Gastroesophageal sphincter (tissue), 4 donors: ENCODE measurements at places on chromosomes 4 and X. TPM values are rescaled to one million over a fixed set of nuclear protein-coding genes. Genes with fewer than 3 reads are reported as not detected.

The PLXNB3 gene
- total RNA-seq, result 19.2 TPM

The NOCT gene
- 1.2 TPM for total RNA-seq

The GSPT2 gene
- total RNA-seq, result 7.1 TPM

The ASB5 gene
- total RNA-seq, result 29.2 TPM

The DUSP21 gene
- total RNA-seq, result not detected

The MAGEB2 gene
- not detected for total RNA-seq

- no peak for ATAC-seq
Observed at GRCh38 chr4:176883681-176884418, 91.1 kb upstream of the VEGFC start.

DNA sequence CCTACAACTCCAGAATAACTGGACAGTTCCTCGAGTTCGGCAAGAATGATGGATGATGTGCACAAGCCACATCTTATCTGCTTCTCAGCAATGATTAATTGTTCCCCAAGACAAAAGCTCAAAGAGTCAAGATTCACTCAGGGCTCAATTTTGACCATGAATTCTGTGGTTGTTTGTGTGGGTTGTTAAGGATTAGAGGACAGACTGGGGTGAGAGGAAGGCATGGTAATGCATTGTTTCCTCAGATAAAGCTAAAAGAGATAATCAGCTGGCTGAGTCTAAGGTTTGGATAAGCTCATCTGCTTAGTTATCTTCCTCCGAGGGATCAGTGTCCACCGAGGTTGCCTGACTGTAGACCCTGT is 161.0 kb downstream of the CPEB2 start:
- no peak for ATAC-seq

DNA sequence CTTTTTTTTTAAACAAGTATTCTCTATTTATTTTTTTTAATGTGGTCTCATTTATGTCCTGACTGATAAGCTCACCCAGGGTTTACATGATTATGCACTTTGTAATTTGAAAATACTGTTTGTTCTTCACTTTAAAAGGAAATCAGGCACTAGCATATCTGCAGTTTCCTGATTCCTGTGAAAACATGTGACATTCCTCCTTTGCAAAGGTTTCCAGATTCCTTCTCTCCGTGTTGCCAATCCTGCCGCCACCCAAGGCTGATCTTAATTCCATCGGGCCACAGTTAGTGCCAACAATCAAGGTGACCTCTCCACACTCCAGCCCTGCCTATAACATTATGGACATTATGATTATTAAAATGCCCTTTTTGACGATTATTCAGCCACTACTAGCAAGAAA is 225.4 kb downstream of the PCDH7 start:
- ATAC-seq, result no peak

- no peak for ATAC-seq
Observed at GRCh38 chr4:6619466-6620255, 20.8 kb upstream of the MRFAP1 start.

GRCh38 chrX:112947981-112948615 is 107.5 kb upstream of the AMOT start:
- ATAC-seq, result no peak

GRCh38 chr4:16206848-16207247 is 19.4 kb downstream of the TAPT1 start:
- ATAC-seq, result no peak

DNA sequence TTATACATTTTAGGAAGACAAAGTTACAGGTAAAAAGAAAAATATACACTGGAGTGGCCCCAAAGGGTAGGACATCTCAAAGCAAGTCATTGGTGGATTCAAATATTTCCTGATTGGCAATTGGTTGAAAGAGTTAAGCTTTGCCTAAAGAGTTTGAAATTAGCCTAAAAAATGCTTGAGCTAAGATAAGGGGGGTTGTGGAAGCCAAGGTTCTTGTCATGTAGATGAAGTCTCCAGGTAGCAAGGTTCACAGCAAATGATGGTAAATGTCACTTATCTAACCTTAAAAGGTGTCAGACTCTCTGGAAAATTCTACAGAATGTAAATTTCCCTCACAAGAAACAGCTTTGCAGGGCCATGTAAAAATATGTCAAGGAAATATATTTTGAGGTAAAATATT is 596.7 kb downstream of the FAT4 start:
- no peak for ATAC-seq

- ATAC-seq, result peak; percentile 94
Observed at GRCh38 chr4:77075869-77076799, at the start of gene CCNI. CCNI (minus strand) TSS chr4:77075989; CDS start chr4:77066362, 9,627 bp downstream.

DNA sequence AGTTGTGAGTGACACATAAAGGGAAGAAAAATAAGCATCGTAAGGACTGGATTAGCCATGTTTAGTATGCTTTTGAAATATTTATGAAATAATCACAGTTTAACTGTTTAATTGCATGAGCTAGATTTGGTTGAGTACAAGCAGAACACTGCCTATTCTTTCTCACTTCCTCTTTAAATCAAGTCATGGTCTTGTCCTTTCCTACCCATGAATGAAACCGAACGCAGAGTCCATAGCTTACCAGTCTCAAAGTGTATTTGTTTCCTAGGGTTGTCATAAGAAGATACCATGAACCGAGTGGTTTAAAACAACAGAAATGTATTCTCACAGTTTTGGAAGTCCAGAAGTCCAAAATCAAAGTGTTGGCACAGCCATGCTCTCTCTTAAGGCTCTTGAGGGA is 684.0 kb upstream of the MAGEB2 start:
- no peak for ATAC-seq

DNA sequence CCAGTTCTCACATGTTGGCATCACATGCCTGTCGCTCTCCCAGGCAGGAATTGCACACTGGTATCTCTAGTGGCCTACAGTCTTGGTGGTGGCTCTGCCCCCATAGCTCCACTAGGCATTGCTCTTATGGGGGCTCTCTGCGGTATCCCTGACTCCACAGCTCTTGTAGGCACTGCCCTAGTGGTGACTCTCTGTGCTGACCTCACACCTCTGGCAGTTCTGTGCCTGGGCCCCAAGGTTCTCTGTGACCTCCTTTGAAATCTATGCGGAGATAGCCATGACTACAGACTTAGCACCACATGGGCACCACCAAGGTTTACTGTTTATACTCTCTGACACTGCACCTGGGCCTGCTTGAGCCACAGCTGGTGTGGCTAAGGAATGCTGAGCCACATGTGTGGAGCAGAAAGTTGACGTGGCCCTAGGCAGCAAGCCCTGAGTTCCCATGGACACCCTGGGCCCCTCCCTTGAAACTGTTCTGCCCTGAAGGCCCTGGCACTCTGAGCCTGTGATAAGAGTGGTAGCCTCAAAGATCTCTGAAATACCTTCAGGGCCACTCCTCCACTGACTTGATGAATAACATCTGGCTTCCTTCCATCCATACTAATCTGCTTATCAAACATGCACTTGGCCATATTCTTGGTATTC is 8.0 kb downstream of the SLC9B1 start:
- no peak for ATAC-seq

GRCh38 chr4:110184791-110185155 is 13.6 kb downstream of the ELOVL6 start:
- ATAC-seq, result no peak

GRCh38 chr4:107804956-107805355 is 19.8 kb upstream of the SGMS2 start:
- ATAC-seq, result no peak

DNA sequence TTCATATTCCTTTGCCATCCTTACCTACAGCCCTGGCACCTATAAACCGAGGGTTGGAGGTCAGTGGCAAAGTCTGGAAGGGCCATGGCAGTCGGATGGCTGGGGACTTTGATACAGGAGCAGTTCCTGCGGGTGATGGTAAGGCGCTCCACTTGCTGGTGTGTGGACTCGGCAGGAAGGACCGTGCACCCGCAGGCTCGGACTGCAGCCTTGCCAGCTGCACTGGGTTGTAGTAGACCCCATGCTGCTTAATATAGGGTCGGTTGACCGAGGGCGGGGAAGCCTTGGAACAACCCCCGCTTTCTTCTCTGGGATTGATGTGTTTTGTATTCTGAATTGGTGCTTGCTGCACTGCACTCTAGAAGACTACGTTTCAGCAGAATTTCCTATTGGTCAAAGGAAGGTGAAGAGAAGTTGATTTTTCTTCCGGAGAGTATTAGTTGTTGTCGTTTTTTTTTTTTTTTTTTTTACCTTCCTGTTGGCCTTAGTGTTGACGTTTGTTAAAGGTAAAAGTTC is 638 bp downstream of the BLTP1 start:
- peak; percentile 26 for ATAC-seq

DNA sequence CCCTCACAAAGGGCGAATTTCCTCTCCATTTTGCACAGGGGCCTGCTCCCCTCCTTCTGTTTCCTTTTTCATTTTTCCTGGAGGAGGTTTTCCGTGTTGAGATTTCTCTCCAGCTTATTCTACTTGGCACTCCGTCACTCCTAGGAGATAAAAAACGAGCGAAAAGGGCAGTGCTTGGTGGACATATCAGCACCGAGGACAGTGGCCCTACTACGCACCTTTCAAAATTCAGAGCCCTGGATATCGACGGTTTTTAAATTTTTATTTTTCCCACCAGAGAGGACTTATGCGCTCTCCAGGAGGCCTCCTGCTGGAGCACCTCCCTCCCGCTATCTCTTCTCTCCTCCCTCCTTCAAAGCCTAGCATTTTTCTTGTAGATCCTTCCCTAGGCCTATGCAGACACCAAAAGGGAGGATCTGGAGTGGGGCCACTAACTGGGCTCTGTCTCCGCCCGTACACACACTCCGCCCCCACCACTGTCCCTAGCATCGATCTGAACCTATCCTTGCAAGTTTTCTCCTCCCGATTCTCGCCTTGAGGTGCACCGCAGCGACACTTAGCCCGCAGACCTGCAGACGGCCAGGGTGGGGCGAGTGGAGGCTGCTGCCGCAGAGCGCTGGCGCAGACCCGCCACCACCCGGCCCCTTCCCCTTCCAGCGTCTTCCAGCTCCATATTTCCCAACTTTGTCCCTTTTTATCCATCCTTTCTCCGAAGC is 8.5 kb upstream of the TCEAL9 start:
- ATAC-seq, result no peak

DNA sequence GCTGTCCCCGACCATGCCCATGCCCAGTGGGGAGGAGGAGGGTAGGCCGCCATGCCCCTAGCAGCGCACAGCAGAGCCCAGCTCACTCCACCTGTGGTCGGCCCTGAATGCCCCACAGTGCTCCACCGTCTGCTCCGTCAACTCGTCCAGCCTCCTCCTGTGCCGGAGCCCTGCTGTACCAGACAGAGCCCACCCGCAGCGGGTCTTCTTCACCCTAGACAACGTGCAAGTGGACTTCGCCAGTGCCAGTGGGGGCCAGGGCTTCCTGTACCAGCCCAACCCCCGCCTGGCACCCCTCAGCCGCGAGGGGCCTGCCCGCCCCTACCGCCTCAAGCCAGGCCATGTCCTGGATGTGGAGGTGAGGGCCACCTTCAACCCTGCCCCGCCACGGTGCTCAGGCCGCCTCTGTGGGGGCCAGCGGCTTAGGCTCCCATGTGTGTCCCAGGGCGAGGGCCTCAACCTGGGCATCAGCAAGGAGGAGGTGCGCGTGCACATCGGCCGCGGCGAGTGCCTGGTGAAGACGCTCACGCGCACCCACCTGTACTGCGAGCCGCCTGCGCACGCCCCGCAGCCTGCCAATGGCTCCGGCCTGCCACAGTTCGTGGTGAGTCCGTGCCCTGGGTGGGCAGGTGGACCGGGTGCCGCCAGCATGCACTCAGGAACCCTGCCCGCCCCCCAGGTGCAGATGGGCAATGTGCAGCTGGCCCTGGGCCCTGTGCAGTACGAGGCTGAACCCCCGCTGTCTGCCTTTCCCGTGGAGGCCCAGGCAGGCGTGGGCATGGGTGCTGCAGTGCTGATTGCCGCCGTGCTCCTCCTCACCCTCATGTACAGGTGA is 6.9 kb upstream of the SRPK3 start:
- no peak for ATAC-seq

DNA sequence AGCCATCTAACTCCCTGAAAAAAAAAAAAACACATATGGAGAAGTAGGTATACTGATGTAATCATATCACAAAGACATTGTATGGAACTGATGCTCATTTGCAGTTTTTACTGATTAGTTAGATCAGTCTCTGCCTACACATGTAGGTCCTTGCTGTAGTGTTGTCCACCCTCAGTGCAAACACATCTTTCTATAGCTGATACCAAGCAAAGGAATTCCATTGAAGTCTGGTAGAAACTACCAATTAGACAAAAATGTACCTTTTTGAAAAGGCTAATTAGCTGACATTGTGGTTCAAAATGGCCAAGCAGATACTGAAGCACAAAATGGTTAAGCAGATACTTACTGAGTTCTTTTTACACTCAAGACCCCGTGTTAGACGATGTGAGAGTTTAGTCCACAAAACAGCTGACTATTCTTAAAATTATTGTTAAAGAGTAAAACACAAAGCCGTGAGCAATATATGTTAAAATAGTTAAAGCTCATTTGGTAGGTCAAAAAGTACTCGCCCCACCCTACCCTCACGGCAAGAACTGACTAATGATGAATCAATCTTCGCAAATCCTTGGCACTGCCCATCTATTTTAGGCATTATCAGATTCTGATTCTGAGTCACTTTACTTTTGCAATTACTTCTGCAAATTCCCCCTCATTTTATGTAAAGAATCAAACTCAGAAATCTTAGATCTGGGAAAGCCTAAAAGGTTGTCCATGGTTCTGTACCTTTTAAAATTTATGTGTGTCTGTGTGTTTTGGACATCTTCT is 40.4 kb downstream of the COL4A6 start:
- no peak for ATAC-seq

- no peak for ATAC-seq
Observed at GRCh38 chr4:157320092-157320491, 99.6 kb downstream of the GRIA2 start.

DNA sequence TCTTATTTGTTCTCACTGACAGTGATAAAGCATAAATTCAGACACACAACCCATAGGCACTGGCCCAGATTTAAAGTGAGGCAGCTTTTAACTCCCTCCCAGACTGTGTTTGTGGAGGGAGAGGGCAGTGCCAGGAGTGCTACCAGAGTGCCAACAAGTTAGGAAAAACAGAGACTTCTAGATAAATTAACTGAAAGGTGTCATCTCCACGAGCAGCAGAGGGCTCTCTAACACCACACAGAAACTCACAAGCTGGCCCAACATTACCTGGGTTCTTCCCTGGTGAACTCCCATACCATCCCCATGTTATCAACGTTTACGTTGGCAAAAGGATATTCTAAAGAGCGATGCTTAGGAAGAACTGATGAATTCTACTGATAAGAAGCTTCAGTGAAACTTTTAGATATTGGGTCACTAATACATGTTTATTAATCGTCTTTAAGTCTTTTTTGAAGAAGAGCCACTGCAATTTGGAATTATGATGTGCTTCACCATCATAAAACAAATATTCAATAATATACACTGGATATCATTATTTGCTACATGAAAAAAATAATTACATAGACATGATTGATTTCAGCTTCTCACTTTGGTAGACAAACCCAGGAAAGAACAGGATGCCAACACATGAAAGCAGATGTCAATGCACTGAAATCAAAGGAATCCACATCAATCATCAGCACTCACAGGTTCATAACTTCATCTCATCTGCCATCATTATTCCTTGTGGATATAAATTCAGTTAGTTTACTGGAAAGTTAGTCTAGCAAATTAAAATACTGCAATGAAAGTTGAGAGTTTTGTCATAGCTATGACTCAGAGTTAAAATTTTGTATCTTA is 121.2 kb upstream of the NAP1L5 start:
- no peak for ATAC-seq

GRCh38 chr4:8227201-8227770 is 28.2 kb downstream of the SH3TC1 start:
- peak; percentile 8 for ATAC-seq

GRCh38 chr4:155543126-155543765 is 123.4 kb upstream of the GUCY1A1 start:
- ATAC-seq, result peak; percentile 37

- ATAC-seq, result no peak
Observed at GRCh38 chr4:71648923-71649322, 135.0 kb downstream of the GC start.
